ENCODE measurements at places on chromosomes 5 and 9. TPM values are rescaled to one million over a fixed set of nuclear protein-coding genes. Genes with fewer than 3 reads are reported as not detected.

Gene CYLC2
- not detected for total RNA-seq

Gene MYMK
- total RNA-seq = not detected

Gene CDH9
- total RNA-seq = not detected

Gene SLC34A1
- not detected for total RNA-seq

Gene ADAMTS12
- total RNA-seq = 16.9 TPM

Gene KIF12
- 0.18 TPM for total RNA-seq

Gene ADAMTSL1
- total RNA-seq = 21.6 TPM

Gene TMC1
- 2.1 TPM for total RNA-seq

Gene C5orf22
- 12.7 TPM for total RNA-seq

Gene CDX1
- total RNA-seq = not detected

Gene ERCC8
- 12.2 TPM for total RNA-seq

Gene TTLL11
- 4.8 TPM for total RNA-seq

Gene BRINP1
- under 0.01 TPM for total RNA-seq

Gene OTULINL
- total RNA-seq = under 0.01 TPM

Gene RGS7BP
- 3.1 TPM for total RNA-seq
